ENCODE measurements at places on chromosomes 6 and 20. TPM values are rescaled to one million over a fixed set of nuclear protein-coding genes. Genes with fewer than 3 reads are reported as not detected.

- no peak for DNase-seq
These were observed 36.2 kb downstream of the ARMC2 start for GRCh38 chr6:108884211-108885059.

GRCh38 chr6:10939840-10940239 lies 53.0 kb downstream of the SYCP2L start:
- no peak for DNase-seq

- DNase-seq, result no peak
These were observed 232.7 kb upstream of the SGK1 start for GRCh38 chr6:134550604-134551003.

- DNase-seq, result peak; percentile 66
These were observed 9.3 kb upstream of the RBM38 start for GRCh38 chr20:57381596-57382503.

DNA sequence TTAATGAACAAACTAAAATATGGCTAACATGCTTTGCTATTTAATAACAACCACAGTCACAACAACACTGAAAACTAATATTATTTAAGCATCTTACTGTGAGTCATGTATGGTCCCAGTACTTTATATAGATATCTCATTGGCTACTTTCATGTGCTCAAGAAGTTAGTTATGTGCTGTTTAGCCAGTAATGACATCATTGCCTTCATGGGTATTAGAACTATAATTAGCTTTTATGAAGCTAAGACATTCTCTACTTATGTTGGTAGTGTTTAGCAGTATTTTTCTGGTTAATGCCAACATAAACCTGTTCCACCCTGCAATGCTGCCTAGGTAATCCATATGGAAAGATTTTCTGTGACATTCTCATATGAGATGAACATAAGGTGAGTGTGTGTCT lies 56.1 kb downstream of the ADGRG6 start:
- no peak for DNase-seq

FOXF2 gene
- total RNA-seq, result not detected

ZNF334 gene
- total RNA-seq, result 3.0 TPM

MLIP gene
- total RNA-seq, result not detected
